Stimulated activated CD8-positive, alpha-beta memory T cell treated with anti-CD3 and anti-CD28 coated beads, Interleukin-4, amount 100 ng/mL, for 1 hour (primary cell): ENCODE measurements at places on chromosomes 2 and 18.

DNA sequence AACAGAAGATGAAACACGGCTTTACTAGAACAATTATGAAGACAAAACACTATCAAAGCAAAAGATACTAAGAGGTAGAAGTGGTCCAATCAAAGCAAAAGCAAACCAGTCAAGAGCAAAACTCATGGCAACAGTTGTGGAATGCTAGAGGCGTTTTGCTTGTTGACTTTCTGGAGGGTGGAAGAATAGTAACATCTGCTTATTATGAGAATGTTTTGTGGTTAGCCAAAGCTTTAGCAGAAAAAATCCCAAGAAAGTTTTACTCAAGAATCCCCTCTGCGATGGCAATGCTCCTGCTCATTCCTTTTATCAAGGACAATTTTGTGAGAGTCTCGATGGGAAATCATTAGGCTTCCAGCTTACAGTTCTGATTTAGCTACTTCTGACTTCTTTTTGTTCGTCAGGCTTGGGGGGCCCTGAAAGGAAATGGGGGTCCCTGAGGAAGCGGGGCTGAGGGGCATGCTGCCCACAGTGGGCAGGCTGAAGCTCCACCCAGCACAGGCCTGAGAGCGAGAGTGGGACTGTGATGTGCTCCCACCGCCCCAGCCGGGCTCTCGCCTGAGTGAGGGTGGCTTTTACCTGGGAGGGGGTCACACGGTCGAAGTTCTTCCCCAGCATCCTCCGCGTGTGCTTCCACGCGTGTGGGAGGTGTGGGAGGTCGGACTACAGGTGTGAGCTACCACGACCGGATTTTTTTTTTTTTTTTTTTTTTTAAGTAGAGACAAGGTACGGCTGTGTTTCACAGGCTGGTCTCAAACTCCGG is 49.0 kb upstream of the MC4R start:
- DNase-seq, result no peak

- no peak for DNase-seq
Observed at GRCh38 chr18:64090876-64091275, 58.0 kb downstream of the LINC00305 start.

DNA sequence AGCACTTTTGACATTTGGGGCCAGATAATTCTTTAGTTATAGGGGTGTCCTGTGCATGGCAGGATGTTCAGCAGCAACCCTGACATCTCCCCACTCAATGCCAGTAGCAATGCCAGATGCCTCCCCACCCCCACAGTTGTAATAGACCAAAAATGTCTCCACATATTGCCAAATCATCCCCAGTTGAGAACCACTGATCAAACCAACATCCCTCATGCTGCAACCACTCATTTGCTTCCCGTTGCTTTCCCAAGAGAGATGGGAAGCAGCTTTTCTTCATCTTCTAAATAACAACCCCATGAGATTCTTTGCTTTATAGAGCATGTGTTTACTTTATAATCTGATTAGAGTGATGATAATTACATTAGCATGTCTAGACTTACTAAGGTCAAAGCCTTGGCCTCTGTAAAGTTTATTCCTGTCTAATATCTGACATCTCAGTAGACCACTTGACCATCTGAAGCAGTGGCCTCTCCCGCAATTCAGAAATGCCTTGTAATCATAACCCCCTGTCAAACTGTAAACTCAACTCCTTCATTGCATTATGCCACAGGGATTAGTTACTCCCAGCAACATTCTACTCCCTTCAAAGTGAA is 28.7 kb upstream of the C1D start:
- no peak for DNase-seq

DNA sequence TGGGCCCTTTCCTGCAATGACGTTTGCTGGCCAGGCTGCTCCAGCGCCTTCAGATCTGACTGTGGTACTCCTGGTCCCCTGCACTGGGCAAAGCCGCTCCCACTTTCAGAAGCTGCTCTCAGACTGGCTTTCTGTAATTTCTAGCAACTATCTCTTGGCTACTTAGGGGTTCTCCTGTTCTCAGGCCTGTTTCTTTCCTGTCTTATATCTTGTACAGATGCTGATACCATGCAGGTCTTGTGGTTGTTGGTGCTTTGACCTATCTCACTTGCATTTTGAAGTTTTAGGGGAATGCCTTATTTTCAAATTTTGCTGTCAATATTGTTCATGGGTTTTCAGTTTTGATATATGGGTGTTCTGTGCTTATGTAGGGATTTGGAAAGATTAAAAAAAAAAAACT is 145.8 kb downstream of the CLIP4 start:
- DNase-seq, result no peak

- DNase-seq, result no peak
Observed at GRCh38 chr18:37179384-37179783, 350.5 kb downstream of the KIAA1328 start.

DNA sequence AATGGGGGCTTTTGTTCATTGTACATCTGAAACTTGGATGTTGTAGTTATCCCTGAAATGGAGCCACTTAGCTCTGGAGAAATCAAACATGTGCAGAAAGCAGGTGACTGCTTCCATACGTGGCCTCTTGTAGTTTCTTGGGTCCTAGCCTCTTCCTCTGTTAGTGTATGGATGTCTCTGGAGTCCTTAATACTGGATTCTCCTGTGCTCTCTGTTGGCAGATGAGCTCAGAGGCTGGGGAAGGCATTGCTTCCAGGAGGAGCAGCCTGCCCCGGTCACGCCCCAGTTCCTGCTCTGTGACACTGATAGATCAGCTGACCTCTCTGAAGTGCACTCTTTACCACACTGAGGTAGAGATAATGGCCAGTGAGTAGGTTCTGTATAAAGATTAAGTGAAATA is 176.2 kb downstream of the LDLRAD4 start:
- no peak for DNase-seq

- DNase-seq, result no peak
Observed at GRCh38 chr2:59204040-59204439, 962.9 kb upstream of the FANCL start.

GRCh38 chr18:34522603-34523002 is 187.5 kb upstream of the DTNA start:
- no peak for DNase-seq

- no peak for DNase-seq
Observed at GRCh38 chr2:160405077-160405867, 88.3 kb downstream of the RBMS1 start.

GRCh38 chr18:56044239-56044638 is 456.2 kb upstream of the TCF4 start:
- DNase-seq, result no peak

GRCh38 chr2:59653164-59653563 is 900.3 kb downstream of the BCL11A start:
- no peak for DNase-seq

GRCh38 chr2:131584380-131584779 is 56.7 kb downstream of the CCDC74A start:
- no peak for DNase-seq

- DNase-seq, result no peak
Observed at GRCh38 chr2:31688282-31688681, 107.5 kb upstream of the SRD5A2 start.
